Gastroesophageal sphincter (tissue), 4 donors: ENCODE measurements at places on chromosomes 16 and 17.

GRCh38 chr17:83014940-83015910 lies 64.2 kb upstream of the METRNL start:
- no peak for ATAC-seq

- no peak for ATAC-seq
Measured at GRCh38 chr17:9926150-9926804, 21.2 kb upstream of the RCVRN start.

DNA sequence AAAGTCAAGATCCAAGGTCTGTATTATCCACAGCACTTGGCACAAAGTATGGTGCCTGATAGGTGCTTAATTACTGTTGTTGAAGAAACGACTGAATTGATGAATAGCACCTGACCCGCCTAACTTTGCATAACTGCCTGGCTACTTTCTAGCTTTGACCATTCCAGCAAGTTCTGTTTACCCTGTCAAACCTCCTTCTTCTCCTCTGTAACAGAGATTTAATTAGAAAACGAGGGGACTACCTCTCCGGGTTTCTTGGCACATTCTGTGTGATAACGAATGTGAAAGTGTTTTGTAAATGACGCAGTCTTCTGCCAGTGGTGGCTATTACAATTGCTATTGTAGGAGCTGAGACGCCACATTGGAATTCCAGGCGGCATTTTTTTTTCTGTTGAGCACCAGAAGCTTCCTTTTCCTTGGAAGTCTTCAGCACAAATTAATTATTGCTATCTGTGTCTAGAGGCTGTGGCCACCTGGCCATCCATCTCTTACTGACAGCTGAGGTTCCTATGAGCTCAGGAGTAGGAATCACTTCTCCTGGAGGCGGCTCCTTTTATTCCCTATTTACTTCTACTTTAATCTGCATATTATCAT lies 522.9 kb downstream of the HS3ST4 start:
- no peak for ATAC-seq

- no peak for ATAC-seq
Measured at GRCh38 chr17:64767269-64767997, 105.3 kb upstream of the SMURF2 start.

GRCh38 chr16:24689128-24689527 lies 40.3 kb upstream of the TNRC6A start:
- ATAC-seq, result no peak

GRCh38 chr16:48622456-48623303 lies 12.7 kb upstream of the N4BP1 start:
- ATAC-seq, result no peak

GRCh38 chr17:29007860-29008455 lies 2.1 kb upstream of the SEZ6 start:
- no peak for ATAC-seq

- no peak for ATAC-seq
Measured at GRCh38 chr17:43025766-43026537, 921 bp downstream of the RND2 start.
